Osteocyte (in vitro differentiated cells): ENCODE measurements at places on chromosomes 1 and 21.

- no peak for DNase-seq
Observed at GRCh38 chr1:176178316-176178715, 28.8 kb downstream of the COP1 start.

- peak; percentile 92 for DNase-seq
Observed at GRCh38 chr1:1021010-1021919, 1.3 kb downstream of the AGRN start.

DNA sequence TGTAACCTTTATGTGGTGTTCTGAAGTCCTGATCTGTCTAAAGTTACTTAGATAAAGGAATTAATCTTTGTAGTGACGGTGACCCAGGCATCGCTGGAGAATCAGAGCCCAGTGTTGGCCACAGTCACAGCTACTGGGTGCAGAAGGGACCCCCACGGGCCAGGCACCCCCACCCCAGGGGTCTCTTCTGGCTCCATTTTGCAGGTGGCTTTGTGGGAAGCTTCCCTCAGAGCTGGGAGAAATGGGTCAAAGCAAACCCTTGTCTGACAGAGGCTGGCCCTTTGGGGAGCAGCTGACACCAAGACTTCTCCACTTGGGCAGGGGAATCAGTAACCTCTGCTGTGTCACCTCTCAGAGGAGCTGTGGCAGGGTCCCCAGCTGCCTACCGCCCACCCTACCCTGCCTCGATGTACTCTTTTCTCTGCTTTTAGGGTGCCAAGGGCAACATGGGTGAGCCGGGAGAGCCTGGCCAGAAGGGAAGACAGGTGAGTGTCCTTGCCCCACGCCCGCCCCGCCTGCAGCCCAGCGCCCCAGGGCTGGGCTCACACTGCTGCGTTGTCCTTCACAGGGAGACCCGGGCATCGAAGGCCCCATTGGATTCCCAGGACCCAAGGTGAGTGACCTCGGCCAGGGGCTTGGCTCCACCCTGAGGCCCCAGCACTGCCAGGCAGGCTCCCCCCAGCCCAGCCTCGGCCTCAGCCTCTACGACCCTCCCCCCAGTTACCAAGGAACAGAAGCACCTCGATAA, 17.7 kb downstream of the COL6A2 start:
- DNase-seq: peak; percentile 57

- DNase-seq: no peak
Observed at GRCh38 chr21:41236352-41236973, 68.5 kb downstream of the BACE2 start.

DNA sequence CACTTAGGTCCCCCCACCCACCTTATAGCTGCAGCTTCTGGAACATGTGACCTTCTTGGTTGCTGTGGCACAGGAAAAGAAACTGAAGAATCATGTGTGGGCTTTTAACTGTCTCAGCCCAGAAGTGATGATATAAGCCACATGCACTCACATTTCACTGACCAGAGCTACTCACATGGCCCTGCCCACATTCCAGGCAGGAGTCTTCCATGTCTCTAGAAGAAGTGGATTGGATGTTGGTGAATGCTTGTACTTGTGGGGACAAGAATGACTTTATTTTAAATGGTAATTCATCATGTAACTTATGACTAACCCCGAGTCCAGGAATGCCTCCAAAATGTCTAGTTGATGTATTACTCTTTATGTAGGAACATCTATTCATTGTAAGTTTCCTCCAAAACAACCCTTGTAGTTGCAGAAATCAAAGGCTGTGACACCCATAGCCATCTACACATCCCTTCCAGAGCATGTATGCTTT, 15.8 kb upstream of the CAMK1G start:
- DNase-seq: no peak

GRCh38 chr1:156465747-156466365, 34.7 kb downstream of the MEF2D start:
- DNase-seq: no peak

DNA sequence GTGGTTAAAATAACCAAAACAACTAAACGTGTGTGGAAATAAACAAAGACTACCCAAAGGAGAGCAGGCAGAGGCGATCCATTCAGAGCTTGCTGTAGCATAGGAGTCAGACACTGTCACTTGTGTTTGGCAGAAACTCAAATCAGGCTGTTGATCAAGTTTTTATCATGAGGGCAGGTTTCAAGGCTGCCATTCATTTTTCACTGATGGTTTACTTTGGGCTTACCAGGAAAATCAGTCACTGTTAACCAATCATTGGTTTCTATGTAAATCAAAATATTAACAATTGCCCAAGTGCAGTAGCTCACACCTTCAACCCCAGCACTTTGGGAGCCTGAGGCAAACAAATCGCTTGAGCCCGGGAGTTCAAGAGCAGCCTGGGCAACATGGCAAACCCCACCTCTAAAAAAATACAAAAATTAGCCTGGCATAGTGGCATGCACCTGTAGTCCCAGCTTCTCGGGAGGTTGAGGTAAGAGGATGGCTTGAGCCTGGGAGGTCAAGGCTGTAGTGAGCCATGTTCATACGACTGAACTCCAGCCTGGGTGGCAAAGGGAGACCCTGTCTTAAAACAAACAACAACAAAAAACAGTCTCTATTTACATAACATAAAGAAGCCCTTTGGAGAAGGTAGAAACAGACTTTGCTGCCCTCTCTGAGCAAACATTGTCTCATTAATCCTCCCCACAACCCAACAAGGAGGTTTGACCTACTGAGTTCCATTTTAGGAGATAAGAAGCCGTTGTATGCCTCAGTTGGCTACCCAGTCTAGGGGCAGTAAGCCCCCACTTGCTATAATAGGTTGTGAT, 21.1 kb upstream of the ETS2 start:
- no peak for DNase-seq

DNA sequence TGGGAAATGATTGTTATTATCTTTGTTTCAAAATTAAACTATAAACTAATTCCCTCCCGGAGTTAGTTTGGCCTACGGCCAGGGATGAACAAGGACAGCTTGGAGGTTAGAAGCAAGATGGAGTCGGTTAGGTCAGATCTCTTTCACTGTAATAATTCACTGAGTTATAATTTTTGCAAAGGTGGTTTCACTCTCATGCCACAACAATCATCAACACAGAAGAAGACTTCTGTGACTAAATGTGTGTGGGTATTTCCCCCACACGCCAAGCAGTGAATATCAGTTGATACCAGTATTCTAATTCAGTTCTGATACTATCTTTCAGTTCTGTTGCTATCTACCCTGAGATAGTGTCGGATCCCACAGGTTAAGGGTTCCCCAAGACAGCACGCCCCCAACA, 215.1 kb downstream of the S1PR1 start:
- DNase-seq: no peak

DNA sequence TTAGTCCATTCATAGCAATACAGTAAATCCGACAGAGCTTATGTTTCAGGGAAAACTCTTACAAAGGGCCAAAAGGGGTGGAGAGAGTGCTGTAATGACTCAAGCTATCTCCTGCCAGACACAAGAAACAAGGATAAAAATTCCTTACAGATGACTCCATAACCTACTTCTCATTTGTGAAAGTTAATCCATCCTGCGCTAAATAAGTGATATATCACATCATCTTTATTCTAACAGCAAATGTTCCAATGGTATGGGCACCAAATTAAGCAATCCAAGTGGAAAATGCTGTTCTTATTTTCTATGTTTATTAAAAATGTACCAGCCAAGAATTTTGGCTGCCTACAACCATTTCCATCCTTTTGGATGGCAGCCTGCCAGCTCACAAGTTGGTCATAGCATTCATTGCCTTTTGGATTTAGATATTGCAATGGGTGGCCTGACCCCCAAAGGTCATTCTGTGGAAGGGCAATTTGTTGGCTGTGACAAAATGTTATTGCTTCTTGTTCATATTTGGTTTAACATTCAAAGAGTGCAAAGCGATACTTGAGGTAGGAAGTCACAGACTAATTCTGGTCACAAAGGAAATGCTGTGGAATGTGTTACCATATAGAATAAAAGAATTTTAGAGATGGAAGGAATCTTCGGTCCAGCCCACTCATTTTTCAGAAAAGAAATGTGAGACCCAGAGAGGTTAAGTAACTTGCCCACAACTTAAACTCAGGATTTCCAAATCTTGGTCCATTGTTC, 2.8 kb upstream of the ENAH start:
- no peak for DNase-seq

- no peak for DNase-seq
Observed at GRCh38 chr21:41678016-41678923, 88.6 kb downstream of the RIPK4 start.

- no peak for DNase-seq
Observed at GRCh38 chr1:64163431-64163830, 40.0 kb upstream of the UBE2U start.

DNA sequence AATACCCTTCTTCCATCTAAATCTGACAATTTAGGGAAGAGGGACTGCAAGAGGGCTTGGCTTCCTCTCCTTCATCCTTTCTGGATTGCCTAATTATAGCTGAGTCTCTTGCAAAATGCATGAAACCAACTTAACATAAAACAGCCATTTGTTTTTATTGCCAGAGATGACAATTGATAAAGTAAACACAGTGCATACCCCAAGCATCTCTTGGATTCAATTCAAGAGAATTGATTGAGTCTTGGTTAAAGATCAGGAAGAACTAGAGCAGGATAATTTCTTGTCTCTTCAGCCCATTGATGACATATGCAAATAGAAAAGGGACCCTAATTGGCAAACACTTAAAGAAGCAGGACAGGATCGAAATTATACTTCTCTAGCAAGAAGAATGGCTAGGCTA, 617.1 kb upstream of the PTBP2 start:
- DNase-seq: no peak

- no peak for DNase-seq
Observed at GRCh38 chr1:75058424-75058823, 75.8 kb upstream of the LHX8 start.

GRCh38 chr1:9302745-9303524, 10.2 kb downstream of the SPSB1 start:
- DNase-seq: no peak

GRCh38 chr21:16572032-16572431, 842.2 kb downstream of the USP25 start:
- DNase-seq: no peak

DNA sequence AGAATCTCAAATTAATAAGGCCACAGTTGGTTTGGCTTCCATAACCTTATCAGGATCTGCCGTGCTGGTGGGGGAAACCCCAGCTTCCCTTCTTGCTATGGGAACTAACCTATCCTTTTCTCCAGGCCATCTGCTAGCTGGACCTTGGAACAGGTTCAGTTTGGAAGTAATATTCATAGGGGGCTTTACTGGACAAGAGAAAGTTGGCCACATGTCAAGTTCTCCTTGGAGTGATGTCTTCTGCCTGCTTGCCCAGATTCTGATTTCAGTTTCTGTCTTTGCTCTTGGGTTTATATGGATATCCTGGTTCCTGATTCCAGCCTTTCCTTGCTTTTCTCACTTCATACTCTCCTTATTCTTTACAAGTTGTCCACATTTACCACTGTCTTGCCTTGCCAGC, 279.6 kb downstream of the ASTN1 start:
- no peak for DNase-seq

DNA sequence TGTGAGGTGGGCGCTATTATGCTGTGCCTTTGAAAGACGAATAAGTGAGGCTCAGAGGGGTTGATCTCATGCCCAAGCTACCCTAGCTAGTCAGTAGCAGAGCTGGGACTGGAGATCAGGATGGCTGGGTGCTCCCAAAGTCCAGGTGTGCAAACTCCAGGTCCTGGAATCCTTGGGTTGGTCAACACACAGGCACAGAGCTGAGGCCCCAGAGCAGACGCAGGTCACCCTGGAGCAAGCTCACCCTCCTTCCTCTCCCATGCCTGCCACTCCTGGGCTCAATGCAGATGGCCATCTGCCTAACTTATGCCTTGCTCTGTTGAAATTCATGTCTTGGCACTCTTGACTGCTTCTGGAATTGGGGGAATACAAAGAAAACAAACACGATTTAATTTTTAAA, 587.2 kb downstream of the PTPRU start:
- DNase-seq: peak; percentile 64

DNA sequence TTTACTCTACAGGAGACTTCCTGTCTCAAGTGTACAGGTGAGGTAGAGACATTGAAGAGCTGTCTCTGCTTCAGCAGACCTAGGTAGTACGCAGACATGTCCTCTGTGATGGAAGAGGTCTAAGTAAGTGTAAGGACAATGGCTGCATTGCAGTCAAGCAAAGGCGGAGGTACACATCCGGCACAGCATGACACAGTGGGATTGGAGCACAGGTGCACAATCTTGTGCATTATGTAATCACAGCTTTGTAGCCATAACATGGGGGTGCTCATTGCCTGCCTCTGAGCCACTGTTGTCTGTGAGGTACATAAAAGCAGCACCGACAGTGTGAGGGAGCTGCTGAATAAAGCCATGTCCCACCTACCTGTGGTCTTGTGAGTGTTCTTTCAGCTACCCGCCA, 66.4 kb upstream of the CCDC190 start:
- no peak for DNase-seq

GRCh38 chr1:183836598-183836997, 31.7 kb downstream of the RGL1 start:
- no peak for DNase-seq

DNA sequence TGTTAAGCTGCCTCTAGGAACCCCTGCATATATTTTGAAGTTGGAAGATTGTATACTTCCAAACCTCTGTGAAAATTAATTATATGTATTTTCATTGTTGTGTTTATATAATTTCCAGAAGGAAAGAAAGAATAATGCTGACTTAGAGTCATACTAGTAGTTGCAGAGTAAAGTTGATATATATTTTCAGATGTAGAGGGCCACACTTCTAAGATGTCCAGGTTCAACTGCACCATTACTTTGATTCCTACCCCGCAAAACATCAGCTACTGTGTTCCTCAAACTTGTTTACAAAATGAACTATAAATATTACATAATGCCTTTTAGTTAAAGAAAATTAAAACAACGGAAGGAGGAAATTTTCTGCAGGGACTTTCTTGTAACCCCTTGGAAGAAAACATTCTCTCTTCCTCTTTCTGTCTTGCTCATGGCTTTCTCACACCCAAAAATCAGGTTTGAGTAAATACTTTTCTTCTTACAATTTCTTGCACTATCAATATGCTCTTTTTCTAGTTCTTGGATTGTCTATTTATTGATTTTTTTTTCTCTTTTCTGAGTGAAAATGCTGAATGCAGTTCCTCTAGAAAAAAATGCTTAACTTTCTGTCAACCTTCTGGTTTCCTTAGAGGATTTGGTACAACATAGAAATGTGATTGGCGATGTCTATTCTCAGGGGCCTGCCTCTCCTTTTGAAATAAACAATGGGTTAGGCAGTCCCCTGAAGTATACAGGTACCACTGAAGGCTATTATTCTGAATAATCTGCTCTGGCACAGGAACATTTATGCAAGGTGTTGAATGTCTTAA, 867.8 kb downstream of the TTLL7 start:
- no peak for DNase-seq

DNA sequence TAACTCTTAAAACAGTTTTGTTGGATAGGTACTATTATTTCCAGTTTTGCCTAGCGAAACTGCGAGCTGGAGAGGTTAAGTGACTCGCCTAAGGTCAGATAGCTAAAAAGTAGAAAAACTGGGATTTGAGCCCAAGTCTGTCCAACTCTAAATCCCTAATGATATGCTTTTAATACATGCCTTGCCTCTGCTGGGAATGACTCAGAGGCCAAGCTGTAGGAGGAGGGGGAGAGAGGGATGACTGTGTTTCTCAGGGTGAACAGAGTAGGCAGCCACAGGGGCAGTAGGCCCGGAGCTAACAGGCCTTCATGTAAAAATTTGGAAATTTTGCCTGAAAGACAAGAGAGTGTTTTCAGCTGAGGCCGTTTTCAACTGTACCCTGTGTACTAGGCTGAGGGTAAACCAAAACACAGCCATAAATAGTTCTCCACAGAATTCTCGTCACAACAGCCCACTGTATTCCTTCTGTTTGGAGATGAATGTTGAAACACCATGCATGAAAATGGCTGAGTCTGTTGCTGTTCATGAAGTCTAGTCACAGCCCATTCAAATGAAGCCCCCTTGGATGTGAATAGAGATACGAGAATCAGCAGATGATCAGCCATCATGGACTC, 107.5 kb upstream of the HOOK1 start:
- no peak for DNase-seq
